ENCODE measurements at places on chromosomes 12 and 14.

- DNase-seq: peak; percentile 74
These were observed 4.8 kb upstream of the AMN start for GRCh38 chr14:102917469-102918211.

DNA sequence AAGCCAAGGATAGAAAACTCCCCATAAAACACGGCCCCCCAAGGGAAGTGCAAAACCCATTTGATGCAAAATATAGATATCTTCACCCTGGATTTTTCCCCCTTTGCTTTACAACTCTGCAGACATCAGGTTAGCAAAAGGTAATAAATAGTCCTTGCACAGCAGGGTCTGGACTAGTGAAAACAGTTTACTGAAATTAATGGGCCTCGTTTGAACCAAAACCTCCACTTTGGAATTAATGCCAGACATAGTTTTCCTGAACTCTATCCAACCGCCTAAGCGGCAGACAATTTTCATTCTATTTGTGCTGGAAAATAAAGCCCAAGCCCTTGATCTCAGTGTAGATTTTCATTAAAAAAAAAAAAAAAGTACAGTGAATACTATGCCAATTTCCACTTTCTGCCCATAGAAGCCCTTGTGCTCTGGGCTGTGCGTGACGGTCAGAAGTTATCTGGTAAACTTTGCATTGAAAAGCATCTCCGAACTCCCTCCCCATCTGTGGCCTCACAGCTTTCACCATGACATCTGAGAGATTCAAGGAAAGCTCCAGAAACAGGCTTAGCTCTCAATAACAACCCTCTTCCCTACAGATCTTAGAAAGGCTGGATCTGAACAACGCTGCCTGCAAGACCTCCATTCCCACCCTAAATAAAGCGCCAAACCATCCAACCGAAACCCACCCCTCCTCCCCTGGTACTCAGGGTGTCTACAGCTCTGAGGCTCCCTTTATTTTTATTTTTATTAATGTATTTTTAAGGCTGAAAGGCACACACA lies 11.0 kb upstream of the IRF2BPL start:
- DNase-seq: no peak

DNA sequence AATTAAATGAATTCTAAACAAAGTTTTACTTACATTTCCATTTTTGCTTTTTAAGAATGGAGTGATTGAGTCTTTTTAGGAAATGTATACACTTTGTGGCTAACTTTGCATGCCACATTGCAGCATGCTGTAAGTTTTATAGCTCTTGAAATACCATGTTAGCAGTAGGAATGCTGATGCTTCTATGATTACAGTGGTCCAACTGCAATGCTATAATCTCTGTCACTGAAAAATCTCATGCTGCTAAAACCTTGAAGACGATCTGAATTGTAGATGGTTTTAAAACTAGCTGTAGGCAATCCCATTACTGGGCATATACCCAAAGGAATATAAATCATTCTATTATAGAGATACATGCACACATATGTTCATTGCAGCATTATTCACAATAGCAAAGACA lies 127.6 kb downstream of the WIF1 start:
- DNase-seq: no peak

DNA sequence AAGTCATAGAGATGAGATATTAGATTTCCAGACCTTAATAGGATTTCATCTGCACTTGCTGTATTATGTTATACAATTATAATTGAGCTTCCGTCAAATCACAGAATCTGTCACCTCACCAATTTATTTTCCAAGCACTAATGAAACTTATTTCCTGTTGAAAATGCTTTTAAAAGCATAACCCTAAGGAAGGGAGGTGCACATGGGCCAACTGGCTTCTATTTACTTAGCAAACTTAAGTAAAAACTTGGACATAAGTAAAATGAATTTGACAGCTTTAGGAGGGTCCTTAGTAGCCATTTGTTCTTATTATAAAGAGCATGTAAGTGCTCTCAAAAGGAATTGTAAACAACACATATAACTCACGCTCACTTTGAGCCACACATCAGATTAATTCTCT lies 462.2 kb upstream of the TMPO start:
- no peak for DNase-seq

Measured in CD4-positive, alpha-beta T cell treated with Interleukin-17A for 4 hours (primary cell).